ENCODE measurements at places on chromosomes 12 and 14. TPM values are rescaled to one million over a fixed set of nuclear protein-coding genes. Genes with fewer than 3 reads are reported as not detected.

GRCh38 chr12:55733021-55733555 is 4.3 kb upstream of the CD63 start:
- DNase-seq = no peak

PDE3A gene
- 7.6 TPM for polyA plus RNA-seq

SELPLG gene
- polyA plus RNA-seq = 0.65 TPM

DNA sequence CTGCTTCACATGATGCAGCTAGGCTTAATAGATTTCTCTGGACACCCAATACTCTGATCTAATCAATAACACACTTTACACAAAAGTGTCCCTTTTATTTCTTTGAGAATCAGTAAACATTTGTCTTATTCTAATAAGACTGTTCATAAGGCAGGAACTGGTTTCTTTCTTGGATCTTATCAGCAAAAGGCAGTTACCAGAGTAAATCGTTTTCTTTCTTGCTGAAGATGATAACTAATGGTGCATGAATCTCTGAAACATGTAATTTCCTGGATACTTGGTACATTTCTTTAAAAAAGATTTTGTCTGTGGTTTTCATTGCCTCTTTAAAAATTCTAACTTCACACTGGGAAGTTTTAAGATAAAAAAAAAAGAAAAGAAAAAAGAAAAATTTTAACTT is 39.6 kb downstream of the WIF1 start:
- DNase-seq = no peak

GRCh38 chr12:12947902-12948301 is 4.1 kb downstream of the GPRC5D start:
- DNase-seq = no peak

AJUBA gene
- polyA plus RNA-seq = 68.0 TPM

Data from A549 (cell line).